ENCODE measurements at places on chromosomes 16 and 17.

GRCh38 chr16:2987833-2988232 is 7.6 kb upstream of the PKMYT1 start:
- DNase-seq: no peak

GRCh38 chr16:56611281-56611833 is 3.0 kb downstream of the MT2A start:
- no peak for DNase-seq

DNA sequence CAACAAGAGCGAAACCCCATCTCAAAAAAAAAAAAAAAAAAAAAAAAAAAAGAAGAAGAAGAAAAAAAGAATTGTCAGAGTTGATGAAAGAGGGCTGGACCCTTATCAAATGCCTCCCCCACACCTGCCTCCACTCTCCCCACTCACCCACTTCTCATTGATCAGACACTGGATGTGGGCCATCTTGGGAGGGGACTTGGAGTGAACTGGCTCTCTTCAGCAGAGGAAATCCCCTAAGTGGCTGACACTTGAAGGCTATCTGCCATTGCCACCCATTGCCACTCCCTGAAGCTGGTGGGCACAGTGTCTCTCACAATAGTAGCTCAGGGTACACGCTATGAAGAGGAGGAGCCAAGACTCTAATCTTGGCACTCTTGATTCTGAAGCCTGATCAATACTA is 1.6 kb downstream of the ITGA2B start:
- DNase-seq: no peak

DNA sequence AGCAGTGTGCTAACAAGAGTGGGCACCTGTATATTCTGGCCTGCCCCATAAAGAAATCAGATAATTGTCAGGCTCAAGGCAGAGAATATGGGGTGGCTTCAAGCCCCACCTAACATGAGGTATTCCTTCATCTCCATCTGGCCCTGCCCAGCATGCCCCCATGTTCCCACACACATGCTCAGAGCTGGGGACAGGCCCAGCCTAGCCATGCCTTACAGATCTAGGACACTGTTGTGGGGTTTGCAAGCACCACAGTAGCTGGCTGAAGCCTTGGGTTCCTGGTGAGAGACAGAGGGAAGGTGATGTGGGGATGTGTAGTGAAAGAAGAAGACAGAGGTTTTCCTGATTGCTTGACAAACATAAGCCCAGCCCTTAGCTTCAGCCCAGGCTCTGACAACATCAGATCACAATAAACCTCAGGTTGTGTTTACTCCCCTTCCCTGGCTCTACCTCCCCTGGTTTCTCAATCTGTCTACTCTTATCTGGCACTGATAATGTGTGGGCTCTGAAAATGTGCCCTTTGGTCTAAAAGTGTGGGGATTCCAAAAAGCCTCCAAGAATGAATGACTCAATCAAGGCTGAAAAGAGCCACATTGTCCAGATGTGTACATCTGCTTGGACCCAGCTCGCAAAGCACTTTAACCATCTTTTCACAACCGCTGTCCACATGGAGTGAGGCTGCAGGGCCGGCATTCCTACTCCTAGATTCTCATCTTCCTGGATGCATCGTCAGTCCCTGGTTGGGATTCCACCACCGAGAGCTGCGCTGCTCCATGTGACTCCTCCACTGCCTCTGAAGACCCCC is 34.4 kb downstream of the CDRT4 start:
- DNase-seq: no peak

DNA sequence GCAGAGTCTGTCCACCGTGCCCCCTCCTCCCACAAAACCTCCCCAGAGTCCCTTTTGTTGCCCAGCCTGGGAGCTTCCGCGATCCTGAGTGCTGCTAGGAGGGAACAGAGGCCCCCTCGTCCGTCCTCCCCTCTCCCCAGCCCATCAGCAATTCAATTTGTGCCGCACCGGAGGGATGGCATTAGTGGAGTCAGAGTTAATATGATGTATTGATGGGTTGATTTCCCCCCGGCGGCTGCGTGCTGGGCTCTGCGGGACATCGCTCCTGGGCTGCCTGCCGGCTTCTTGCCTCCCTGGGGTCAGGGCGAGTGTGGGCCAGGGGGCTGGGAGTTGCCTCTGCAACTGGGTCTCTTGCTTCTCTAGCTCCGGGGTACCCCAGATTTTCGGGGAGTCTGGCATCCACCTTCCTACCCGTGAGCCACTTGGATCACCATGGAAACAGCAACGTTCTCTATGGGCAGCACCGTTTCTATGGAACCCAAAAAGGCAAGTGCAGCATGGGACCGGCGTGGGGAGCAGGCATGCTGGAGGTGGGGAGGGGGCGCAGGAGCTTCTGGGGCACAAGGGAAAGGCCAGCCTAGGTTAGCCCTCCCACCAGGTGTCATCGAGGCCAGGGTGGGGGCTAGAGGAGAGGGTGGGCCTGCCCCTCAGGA is 42.9 kb downstream of the BAHCC1 start:
- no peak for DNase-seq

- DNase-seq: no peak
Observed at GRCh38 chr17:80749611-80750010, 205.0 kb downstream of the RPTOR start.

DNA sequence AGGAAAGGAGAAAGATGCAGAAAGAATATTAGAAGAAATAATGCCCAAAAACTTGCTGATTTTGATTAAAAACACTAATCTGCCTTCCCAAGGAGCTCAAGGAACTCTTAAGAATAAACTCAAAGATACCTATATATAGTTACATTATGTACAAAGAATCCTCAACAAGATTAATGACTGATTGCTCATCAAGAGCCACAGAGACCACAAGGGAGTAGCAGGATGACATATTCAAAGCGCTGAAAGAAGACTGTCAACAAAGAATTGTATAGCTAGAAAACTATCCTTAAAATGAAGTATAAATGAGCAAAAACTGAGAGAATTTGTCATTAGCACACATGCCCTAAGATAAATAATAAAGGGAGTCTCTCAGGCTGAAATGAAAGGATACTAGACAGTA is 6.2 kb downstream of the LPCAT2 start:
- DNase-seq: no peak

- no peak for DNase-seq
Observed at GRCh38 chr17:68428498-68429172, 28.7 kb downstream of the WIPI1 start.

DNA sequence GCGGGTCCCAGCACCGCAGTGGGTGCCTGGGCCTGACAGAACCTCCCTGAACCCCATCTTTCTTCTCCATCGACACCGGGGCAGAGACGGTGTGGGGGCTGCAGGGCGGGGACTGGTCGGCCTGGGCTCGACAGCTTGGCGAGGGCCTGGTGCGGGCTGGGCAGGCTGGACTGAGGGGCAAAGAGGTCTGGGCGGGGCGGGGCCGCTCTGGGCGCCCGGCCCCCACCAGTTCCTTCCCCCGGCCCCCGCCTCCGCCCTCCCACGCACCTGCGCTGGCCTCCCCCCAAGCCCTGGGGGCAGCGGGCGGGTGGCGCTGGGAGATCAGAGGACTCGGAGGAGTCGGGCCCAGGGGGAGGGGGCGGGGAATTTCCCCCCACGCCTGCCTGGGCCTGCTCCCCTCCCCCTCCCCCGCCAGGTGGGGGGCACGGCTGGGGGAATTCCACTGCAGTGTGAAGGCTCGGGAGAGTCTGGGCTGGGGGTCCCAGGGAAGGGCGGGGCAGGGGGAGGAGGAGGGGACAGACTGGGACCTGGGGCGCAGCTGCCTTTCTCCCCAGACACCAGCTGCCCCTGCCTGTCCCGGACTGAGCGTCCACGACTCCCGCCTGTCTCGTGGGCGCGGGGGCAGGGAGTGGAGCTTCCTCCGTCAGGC is 877 bp upstream of the KREMEN2 start:
- DNase-seq: no peak

DNA sequence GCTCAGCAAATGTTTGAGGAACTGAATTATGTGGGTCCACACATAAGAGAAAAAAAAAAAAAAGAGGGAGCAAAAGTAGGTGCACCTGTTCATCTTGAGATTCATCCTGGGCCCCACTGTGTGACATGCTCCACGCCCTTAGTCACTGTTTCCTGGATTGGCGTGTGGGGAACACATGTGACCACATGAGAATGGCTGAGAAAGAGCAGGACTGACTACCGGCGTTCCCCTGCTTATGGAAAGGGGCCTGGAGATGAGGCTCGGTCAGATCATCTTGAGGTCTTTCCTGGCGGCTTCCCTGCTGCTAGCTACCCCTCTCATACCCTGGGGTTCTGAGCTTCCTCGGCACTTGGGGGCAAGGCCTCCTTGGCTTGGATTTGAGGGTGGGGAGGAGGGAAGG is 3.9 kb downstream of the DEXI start:
- DNase-seq: peak; percentile 39

DNA sequence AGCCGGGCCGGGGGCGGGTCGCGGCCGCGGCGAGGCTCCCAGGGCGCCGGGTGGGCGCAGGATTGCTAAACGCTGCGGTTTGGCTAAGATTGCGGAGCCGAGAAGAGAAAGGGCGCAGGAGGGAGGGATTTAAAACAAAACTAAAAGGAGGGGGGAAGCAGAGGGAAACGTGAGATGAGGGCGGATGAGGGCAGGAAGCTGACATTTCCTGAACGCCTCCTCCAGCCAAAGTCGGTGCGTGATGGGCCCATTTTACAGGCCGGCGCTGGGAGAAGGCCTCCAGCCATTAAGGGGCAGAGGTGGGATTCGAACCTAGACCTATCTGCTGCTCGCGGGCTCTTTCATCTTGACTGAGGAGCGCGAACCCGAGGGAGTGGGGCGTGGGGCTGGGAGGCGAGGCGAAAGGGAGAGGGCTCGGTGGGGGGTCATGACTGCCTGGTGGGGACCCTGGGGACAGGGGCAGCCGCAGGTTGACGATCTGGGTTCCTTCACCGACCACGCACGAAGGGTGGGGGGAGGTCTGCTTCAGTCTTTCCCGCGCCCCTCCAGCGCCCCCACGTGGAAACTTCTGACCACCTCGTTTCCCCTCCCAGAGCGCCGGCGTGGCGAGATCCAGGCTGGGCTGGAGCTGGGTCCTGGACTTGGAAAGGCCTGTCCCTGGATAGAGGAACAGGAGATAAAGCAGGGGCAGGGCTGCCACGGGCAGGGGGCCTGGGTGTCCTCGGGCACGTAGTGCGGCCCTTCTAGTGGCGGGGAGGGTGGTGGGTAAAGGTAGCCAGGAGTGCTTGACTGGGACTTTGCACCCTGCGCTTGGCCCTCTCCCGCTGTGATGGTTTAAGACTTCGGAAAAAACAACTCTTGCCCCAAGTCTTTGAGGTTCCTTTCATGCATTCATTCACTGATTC is 3.8 kb upstream of the TAC4 start:
- DNase-seq: peak; percentile 65

- DNase-seq: no peak
Observed at GRCh38 chr17:45264430-45264829, 2.5 kb upstream of the SPATA32 start.

GRCh38 chr16:69187446-69188235 is 677 bp downstream of the SNTB2 start:
- peak; percentile 37 for DNase-seq

- DNase-seq: peak; percentile 35
Observed at GRCh38 chr16:68800257-68800875, 43.0 kb upstream of the TANGO6 start.

DNA sequence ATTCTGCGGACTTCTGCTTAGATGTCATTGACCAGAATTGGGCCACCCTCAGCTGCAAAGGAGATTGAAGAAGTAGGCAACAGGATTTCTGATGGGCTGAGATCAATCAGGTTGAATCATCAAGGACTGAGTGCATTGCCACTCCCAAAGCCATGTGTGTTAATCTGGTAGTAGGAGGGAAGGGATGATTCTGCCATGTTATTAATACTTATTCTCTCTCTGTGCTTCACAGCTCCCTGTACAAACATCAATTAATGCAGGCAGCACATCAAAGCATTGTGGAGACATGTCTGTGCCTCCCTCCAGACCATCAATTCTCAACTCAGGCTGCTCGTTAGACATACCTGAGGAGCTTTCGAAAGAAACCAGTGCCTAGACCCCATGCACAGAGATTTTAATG is 11.6 kb downstream of the LRRC3C start:
- no peak for DNase-seq

DNA sequence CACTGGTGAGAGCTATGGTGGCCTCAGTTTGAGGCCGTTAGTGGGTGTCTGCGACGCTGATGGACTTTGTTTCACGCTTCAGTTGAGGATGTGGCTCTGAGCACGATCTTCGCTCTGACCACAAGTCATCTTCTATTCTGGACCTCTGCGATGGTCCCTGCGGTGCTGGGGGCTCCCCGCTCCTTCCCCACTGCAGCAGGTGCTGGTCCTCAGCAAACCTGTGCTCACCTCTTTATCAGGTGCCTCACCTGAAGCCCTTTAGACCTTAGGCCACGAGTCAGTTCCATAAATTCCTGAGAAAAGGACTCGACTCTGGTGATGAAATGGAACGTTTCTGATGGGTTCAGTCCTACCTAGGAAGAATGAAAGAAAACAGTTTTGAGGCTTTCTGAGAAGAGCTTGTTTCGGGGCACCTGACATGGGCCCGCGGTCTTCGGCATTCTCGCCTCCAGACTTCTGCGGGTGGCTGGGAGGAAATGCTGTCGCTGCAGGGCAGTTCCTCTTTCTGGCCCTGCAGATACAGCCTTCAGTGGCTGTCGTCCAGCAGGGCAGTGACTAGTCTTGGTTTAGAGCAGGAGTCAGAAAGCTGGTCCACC is 4.7 kb downstream of the KCTD5 start:
- no peak for DNase-seq
